HCT116 (cell line): ENCODE measurements at places on chromosomes 13 and 19. TPM values are rescaled to one million over a fixed set of nuclear protein-coding genes. Genes with fewer than 3 reads are reported as not detected.

NRTN gene
- total RNA-seq = 11.5 TPM

PRX gene
- total RNA-seq = 4.8 TPM

EPS8L1 gene
- 62.1 TPM for total RNA-seq

ZNF274 gene
- 7.8 TPM for total RNA-seq

CCDC70 gene
- not detected for total RNA-seq

HRC gene
- not detected for total RNA-seq

CGB8 gene
- total RNA-seq = 0.34 TPM

CYP4F11 gene
- total RNA-seq = 17.9 TPM

MIA gene
- total RNA-seq = 1.4 TPM

ZNF229 gene
- not detected for total RNA-seq

FLT3 gene
- total RNA-seq = 0.17 TPM

BRSK1 gene
- total RNA-seq = 33.3 TPM

CD22 gene
- total RNA-seq = 7.0 TPM

RXFP2 gene
- total RNA-seq = not detected

ZNF577 gene
- total RNA-seq = 5.8 TPM

IGFL3 gene
- not detected for total RNA-seq

GJB2 gene
- 44.7 TPM for total RNA-seq

CEACAM7 gene
- total RNA-seq = not detected

NCAN gene
- total RNA-seq = 0.07 TPM

LENG8 gene
- total RNA-seq = 196 TPM

COL4A2 gene
- 1.6 TPM for total RNA-seq

CLEC17A gene
- total RNA-seq = not detected

SULT2B1 gene
- 4.8 TPM for total RNA-seq

MEDAG gene
- total RNA-seq = not detected

CLIP3 gene
- 1.5 TPM for total RNA-seq

SUGP1 gene
- total RNA-seq = 47.6 TPM

ZNF180 gene
- 7.3 TPM for total RNA-seq

TYROBP gene
- 0.49 TPM for total RNA-seq

KIR2DL4 gene
- total RNA-seq = not detected

SLC1A6 gene
- not detected for total RNA-seq

MTUS2 gene
- 0.02 TPM for total RNA-seq

ZNF845 gene
- total RNA-seq = 5.4 TPM

NANOS3 gene
- not detected for total RNA-seq

TEX26 gene
- total RNA-seq = not detected

GDF15 gene
- total RNA-seq = 425 TPM

PSG1 gene
- not detected for total RNA-seq

C1QTNF9B gene
- not detected for total RNA-seq

LACC1 gene
- 2.6 TPM for total RNA-seq

MBD3L3 gene
- total RNA-seq = not detected

ZNF730 gene
- total RNA-seq = not detected

SLC27A5 gene
- total RNA-seq = 27.1 TPM
